SW480 (cell line): ENCODE measurements at places on chromosomes 5 and 9.
A peak's percentile ranks its signal among the peaks of the same experiment; 100 is the strongest.

GRCh38 chr9:83410701-83411100 lies 127.5 kb downstream of the FRMD3 start:
- DNase-seq = no peak

GRCh38 chr5:62795926-62796325 lies 217.3 kb downstream of the LRRC70 start:
- no peak for DNase-seq

GRCh38 chr9:134224567-134225093 lies 60.3 kb upstream of the RNU6ATAC start:
- no peak for DNase-seq

GRCh38 chr5:171405615-171406014 lies 13.8 kb upstream of the FGF18 start:
- DNase-seq = peak; percentile 62

DNA sequence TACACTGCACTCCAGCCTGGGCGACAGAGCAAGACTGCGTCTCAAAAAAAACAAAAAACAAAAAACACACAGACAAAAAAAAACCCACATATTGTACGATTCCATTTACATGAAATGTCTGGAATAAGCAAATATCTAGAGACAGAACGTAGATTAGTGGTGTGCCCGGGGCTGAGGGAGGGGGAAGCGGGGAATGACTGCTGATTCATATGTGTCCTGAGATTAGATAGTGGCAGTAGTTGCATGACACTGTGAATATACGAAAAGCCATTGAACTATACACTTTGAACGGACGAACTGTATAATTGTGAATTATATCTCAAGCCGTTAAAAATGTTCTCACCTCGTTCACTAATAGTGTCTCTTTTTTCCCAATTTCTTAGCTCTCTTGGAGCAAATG lies 23.9 kb downstream of the FGF1 start:
- no peak for DNase-seq
